ENCODE measurements at places on chromosomes 7 and 10. TPM values are rescaled to one million over a fixed set of nuclear protein-coding genes. Genes with fewer than 3 reads are reported as not detected.

MKRN1 gene
- total RNA-seq = 77.9 TPM

PAPSS2 gene
- total RNA-seq = 0.05 TPM

CHPF2 gene
- total RNA-seq = 20.7 TPM

TLL2 gene
- not detected for total RNA-seq

DNA sequence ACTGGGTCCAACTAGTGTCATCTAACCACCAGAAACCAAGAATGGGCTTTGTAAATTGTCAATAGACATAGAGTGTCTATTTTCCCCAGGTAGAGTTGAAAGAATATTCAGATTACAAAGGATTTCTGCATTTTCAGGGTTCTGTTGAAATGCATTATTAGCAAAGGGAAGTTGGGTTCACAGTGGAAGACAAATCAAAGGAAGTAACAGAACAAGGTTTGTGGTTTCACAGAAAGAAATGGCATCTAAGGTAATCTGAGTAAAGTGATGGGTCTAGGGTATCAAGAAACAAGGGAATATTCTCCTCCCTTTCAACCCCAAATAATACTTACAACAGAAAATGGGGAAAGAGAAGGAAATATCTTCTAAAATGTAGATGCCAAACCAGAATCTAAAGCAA is 25.8 kb downstream of the CEP41 start:
- DNase-seq = no peak

GRCh38 chr7:35725280-35725680 is 30.3 kb upstream of the HERPUD2 start:
- DNase-seq = peak; percentile 63

DNA sequence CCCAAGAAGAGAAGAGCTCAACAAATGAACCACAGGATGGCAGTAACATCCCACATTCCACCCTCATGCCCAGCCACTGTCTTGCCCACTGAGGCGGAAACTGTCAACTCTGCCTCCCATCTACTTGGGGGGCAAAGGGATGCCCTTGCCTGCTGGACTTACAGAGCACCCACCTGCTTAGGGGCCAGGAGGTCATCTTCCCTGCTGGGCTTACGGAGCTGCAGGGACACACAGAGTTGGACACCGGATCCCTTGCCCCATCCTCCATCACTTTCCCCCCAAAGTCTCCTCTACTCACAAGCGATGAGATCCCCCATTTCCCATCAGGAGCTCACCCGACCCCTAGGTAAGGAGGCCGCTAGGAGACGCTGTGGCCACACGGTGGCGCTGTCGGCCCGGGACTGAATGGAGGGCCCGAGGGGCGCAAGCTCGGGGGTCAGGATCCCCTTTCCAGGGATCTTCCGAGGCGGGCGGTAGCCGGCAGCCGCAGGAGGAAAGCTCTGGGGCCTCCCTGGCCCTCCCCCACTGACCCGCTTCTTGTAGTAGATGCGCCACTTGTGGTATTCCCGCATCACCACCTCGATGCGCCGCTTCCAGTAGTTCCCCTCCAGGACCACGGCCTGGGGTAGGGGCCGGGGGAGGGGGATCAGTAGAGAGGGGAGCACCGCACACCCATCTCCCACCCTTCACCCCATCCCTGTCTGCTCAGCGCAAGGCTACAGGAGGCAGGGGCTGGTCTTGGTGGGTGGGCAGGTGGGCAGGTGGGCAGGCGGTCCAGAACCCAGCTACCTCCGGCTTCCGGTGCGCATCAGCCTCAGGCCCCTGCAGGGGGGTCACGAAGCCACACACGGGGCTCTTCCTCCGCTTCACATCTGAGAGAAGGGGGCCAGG is 17.3 kb downstream of the MLXIPL start:
- peak; percentile 80 for DNase-seq

- peak; percentile 28 for DNase-seq
These were observed 69.0 kb upstream of the SAMD8 start for GRCh38 chr10:75042292-75042974.

DNA sequence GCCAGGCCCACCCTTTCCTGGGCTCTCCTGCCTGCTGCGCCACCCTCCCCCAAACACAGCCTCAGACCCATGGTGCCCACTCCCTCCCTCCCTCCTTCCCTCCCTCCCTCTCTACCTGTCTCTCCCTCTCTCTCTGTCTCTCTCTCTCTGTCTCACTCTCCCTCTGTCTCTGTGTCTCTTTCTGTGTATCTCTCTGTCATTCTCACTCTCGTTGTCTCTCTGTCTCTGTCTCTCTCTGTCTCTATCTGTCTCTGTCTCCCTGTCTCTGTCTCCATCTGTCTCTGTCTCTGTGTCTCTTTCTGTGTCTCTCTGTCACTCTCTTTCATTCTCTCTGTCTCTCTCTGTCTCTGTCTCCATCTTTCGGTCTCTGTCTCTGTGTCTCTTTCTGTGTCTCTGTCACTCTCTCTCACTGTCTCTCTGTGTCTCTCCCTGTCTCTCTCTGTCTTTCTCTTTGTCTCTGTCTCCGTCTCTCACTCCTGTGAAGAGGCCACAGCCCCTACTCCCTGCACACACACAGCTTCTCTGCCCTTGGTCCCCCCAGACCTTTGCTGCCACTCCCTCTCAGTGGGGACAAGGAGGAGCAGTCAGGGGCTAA is 51.5 kb downstream of the CALML3 start:
- DNase-seq = no peak

DNA sequence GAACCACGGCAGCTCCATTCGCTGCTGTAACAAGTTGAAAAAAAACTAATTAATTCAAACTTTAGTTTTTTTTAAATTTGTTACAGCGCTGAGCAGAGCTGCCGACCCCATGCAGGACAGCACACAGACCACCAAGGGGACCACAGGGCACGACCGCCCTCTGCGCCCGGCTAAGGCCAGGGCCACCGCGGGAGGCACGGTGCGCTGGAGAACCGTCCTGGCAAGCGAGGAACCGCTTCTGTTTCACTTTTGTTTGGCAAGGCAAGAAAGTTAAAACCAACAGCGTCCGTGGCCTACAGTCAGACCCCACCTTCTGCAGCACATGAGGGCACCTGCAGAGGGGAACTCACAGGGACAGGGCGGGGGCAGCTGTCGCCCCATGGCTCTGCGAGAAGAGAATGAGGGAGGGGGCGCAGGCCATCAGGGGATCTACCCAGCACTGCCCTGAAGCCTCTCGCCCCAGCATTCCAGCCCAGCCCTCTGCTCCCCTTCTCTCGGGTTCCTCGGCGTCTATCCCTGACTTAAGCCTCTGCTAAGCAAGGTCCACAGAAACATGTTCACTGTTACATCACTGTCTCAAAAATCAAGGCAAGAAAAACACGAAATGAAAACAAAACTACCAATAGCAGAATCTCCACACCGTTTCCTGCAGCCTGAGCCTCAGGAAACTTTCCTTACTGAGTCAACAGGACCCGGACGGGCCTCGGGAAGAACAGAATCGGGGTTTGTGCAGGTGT is 204.4 kb downstream of the DIP2C start:
- peak; percentile 53 for DNase-seq

GRCh38 chr7:149248777-149249176 is 9.3 kb downstream of the ZNF212 start:
- DNase-seq = peak; percentile 62

GRCh38 chr10:18094793-18095192 is 45.4 kb upstream of the CACNB2 start:
- no peak for DNase-seq

DNA sequence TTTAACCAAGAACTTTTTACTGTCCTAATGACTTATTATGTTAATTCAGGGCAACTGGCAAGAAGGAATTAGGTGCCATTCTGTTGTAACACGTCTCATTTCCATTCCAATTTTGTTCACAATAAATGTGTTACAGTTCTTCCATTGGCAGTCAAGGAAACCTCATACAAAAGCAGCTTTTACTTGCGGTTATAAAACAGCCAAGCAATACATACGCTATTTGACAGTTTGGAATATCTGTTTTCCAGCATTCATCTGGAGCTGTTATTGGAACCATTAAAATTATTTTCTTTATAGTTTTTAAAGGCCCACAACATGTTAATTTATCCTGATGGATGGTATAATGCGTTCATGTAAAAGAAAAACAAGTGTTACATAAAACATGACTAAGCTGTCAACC is 33.3 kb downstream of the MTERF1 start:
- DNase-seq = no peak

DNA sequence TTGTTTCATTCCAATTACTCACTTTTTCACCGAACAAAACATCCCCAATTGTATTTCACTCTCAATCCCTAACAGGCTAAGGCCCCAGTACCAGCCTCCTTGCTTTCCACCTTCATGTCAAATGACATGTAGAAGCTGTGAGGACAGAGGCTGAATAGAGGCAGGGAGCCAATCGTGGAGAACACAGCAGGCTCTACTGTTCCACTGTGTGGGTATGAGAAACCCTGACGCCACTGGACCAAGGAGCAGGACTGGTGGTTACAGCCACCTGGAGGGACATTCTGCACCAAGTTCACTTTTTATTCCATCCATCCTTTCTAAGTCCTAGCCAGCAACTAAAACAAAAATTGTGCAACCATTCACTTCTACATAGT is 502.8 kb downstream of the SORCS1 start:
- no peak for DNase-seq

DNA sequence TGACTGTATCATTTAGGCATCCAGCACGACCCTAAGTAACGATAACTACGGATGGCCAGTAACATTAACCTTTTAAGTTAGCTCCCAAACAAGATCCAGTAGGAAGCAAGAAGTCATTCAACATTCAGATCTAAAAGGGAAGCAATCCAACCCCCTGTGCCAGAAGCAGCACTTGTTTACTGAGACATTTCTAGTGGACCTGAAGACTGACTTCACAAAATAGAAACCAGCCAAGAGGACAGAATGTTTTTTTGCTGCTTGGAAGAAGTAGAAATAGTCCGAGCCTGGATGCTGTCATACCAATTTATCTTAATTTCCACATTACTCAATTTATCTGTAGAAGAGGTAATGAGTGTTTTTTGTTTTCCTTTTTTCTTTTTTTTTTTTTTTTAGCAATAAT is 88.0 kb upstream of the CTTNBP2 start:
- no peak for DNase-seq

- DNase-seq = peak; percentile 71
These were observed 842 bp downstream of the ZNF22 start for GRCh38 chr10:45001381-45002148.

GRCh38 chr7:142645777-142646176 is 103.5 kb upstream of the PRSS1 start:
- DNase-seq = peak; percentile 30

DNA sequence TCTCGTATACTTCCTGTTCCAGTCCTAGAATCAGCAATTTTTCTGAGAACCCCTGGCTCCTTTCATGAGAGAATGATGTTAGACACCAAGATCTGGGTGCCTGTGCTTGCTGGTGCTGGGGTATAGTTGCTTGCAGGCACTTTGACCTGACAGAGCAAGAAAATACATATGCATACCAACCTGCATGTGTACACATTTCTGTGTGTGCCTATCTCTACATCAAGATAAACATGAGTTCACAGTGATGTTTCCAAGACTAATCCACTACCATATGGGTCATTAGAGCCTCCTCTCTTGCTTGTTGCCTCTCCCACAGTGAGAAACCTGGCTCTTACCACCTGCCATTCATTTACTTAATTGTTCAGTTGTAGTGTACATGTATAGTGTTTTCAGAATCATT is 229.1 kb upstream of the IGFBP3 start:
- DNase-seq = no peak

GRCh38 chr10:21437770-21438382 is 87.6 kb downstream of the SKIDA1 start:
- DNase-seq = no peak

DNA sequence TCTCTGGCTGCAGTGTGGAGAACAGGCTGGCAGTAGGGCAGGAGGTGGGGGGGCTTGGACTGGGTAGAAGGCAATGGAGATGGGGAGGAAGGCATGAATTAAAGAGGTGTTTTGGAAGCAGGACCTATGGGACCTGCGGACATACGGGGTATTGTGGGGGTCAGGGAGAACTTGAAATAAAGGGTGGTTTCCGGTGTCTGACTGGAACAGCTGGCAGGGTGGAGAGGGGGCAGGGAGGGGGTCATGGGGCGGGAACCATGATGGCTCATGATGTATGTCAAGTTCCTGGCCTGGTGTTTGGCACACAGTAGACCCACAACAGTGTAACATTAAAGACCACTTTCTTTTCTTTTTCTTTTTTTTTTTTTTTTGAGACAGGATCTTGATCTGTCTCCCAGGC is 5.5 kb downstream of the LHPP start:
- DNase-seq = no peak

DNA sequence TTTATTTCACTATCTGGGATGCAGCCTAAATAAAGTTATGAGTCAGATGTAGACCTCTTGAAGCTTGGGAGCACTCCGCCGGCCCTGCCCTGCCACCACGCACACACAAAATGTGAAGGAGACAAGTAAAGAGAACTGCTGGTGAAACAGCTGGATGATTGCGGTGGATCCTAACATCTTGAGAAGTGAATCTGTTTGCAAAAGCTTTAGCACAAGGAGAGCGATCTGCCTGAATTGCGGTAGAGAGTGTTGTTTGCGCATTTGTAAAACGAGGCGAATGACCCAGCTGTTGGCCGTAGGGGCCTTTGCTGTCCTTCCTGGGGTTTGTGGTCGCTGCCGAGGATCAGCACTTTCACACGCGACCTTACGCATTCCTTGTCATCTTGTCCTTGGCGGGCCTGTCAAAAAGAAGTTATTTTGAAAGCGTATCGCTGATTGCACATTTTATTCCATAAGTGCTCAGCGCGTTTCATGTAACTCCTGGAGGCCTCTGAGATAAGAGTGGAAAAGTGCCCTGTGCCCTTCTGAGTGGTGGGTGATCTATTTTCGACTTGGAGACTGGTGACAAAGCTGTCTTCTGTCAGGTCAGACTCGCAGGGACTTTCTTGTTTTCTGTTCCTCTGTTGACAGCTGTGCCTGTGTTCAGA is 40.8 kb downstream of the RBM20 start:
- DNase-seq = no peak

DNA sequence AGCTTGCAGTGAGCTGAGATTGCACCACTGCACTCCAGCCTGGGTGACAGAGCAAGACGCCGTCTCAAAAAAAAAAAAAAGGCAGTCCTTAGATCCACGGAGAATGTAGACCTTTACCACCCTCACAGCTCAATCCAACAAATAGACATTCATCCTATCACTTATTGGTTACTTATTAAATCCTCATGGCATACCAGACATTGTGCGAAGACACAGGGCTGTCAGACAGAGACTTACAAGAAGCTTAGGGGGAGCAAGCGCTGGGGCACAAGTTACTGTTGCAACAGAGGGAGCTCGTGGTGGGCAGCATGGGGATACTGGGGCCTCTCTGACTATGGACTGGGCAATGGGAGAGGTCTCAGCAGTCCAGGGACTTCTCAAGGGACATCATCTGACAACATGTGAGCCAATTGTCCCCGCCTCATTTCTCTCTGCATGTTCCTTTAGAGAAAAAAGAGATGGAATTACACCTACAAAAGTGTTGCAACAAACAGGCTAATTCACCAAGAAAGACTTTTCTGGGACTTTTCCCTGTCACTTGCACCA is 82.8 kb upstream of the TNS3 start:
- DNase-seq = no peak

DNA sequence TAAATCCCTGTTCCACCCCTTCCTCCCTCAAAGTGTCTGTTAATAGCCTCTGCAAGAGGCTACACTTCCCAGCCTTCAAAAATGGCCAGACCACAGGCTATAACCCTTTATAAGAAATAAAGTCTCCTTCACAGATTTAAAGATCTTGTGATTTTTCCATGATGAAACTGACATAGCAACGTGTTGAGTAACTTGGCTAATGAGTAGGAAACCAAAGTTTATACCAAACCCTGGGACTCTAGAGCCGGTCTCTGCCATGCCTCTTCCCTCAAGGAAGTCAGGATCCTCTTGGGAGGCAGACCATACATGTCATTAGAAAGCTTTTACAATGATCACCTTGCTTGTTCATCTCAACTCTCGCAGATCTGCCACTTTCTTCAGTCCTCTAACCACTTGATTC is 44.4 kb downstream of the GRM8 start:
- no peak for DNase-seq

- no peak for DNase-seq
These were observed 15.6 kb downstream of the MDH2 start for GRCh38 chr7:76063525-76063924.
